ENCODE measurements at places on chromosomes 6 and 20.
A peak's percentile ranks its signal among the peaks of the same experiment; 100 is the strongest.

DNA sequence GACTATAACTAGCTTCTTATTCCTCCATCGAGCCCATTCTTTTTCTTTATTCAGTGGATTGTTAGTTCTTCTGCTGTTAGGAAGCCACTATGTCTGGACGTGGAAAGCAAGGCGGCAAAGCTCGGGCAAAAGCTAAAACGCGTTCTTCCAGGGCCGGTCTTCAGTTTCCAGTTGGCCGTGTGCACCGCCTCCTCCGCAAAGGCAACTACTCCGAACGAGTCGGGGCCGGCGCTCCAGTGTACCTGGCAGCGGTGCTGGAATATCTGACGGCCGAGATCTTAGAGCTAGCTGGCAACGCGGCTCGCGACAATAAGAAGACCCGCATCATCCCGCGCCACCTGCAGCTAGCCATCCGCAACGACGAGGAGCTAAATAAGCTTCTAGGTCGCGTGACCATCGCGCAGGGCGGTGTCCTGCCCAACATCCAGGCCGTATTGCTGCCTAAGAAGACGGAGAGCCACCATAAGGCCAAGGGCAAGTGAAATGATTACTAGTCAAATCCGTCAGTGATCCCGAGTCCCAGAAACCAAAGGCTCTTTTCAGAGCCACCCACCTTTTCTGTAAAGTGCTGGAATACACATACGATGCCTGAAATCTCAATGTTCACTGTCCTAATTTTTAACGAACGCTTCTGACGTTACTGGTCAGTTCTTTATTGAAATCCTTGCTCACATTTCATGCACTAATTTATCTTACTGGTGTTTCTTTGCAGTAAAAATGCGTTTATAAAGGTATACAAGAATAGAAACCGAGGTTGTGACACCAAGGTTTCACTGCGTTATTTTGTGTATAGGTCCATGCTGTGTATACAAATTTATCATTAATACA, 129.9 kb downstream of the HFE start:
- peak; percentile 75 for DNase-seq

- DNase-seq: no peak
These were observed 508.4 kb upstream of the SULF2 start for GRCh38 chr20:48293671-48294070.

DNA sequence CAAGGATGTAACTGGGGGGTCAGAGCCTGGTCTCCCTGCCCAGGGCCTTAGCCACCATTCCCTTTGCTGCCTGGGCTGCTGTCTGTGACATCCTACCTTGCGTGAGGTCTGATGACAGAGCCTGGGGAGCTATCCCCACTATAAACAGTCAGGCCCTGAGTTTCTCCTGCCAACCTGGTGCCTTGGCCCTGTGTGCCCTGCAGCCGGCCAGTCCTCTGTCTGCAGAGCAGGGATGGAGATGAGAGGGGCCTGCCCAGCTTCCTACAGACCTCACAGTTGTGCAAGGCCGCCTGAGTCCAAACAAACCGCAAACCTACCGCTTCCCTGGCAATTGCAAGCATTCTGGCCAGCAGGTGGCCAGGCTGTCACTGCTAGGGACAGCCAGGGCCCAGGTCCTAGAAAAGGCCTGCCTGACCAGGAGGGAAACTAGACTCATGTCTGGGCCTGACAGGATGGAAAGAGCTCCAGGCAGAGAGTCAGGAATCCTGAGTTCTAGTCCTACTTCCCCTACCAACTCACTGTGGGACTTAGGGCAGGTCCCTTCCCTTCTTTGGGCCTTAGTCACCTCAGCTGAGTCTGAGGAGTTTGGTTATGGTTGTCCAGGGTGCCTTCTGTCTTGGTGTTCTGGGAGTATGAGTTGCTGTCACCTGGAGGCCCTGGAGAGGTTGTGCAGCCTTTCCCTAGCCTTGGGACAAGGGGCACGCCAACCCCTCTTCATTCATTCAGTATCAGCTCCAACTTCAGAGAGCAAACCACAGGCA, 86.2 kb downstream of the VEGFA start:
- DNase-seq: no peak

GRCh38 chr6:34041385-34041784, 104.5 kb downstream of the GRM4 start:
- no peak for DNase-seq

DNA sequence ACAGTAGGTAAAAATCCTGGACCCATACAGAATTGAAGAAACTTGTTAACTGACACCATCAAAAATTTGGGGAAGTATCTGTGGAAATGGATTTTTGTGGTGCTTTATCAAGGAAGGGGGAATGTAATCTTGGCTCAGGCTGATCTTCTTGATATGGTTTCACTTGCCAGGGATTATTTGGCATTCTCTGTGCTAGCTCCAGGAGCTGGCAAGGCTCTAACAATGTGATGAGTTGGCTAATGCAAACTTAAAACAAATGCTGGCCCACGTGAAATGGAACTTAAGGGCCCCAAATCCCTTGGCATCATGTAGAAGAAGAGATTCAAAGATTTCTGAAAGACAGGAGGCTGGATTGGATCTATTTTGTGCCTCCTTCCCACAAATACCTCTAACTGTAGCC, 13.1 kb downstream of the KCNS1 start:
- no peak for DNase-seq

DNA sequence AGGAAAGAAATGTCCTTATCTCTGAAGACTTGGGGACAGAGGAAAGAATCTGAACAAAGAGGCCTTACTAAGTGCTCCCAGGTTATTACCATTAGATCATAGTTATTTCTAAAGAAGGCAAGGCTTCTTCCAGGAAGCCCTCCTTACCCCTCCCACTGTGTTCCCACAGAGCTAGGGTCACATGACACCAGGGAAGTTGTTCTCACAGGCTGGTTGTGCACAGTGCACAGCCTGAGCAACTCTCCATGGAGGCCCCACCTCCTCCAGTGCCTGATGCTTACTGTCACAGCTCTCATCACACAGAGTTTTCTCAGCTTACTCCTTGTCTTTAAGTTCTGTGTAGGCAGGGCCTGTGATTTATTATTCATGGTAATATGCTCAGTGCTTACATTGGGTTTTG, 68.9 kb upstream of the SCGN start:
- no peak for DNase-seq

DNA sequence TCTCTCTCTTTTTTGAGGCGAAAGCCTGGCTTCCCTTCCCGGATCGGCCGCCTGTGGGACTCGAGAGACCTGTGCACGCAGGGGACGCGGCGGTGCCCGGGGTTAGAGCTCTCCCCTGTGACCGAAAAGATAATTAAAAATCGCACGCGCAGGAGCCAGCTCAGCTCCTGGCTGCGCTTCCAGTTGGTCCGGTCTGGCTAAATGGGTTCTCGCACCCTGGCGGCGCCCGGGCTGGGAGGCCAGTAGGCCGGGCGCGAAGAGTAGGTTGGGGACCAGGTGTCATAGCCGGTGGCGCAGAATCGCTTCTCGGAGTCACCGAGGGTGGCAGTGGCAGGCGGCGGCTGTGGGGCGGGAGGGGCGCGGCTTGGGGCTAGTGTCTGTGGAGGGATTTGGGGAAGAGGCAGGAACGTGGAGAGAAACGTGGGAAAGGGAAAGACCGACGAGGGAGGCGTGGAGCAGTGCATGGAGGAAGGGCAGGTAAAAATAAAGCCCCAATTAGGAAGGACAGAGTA, 41.9 kb upstream of the SUPT3H start:
- DNase-seq: no peak

DNA sequence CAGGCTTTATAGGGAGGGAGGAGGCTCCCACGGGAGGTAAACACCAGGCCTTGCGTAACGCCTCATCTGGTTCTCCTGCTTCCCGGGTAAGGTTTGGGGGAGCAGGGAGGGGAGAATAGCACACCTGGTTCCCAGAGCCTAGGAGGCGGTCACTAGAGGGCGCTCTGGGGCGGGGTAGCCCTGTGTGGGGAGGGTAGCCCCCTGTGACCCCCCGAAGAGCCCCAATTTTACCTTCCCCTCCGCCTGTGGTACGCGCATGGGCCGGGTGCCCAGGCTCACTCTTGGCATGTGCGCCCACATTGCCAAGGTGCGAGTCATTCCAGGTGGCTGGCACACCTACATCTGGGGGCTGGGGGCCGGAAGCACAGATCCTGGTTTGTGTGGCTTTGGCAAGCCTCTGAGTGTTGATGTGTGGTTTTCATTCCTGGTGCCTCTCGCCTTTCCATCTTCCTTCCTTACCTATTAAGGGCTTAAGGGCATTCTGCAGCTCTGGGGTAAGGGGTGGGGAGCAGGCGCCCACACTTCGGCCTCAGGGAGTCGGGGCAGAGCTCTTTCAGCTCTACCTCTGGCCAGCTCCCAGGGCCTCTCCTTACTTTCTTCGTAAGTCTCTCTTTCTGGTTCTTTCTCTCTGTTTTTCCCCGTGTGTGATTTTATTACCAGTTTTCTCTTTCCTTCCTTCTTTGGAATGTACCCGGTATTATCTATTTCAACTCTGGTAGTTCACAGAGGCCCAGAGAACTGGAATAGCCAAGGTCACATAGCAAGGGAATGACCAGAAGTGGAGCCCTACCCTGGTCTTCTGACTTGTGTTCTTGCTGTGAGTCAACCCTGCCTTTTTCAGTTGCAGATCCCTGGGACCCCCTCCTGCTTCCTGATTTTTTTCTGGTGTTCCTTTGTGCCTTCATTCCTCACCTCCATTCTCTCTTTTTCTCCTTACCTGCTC, 492 bp upstream of the RNF39 start:
- DNase-seq: no peak

GRCh38 chr6:2782825-2783187, 17.6 kb downstream of the WRNIP1 start:
- no peak for DNase-seq

DNA sequence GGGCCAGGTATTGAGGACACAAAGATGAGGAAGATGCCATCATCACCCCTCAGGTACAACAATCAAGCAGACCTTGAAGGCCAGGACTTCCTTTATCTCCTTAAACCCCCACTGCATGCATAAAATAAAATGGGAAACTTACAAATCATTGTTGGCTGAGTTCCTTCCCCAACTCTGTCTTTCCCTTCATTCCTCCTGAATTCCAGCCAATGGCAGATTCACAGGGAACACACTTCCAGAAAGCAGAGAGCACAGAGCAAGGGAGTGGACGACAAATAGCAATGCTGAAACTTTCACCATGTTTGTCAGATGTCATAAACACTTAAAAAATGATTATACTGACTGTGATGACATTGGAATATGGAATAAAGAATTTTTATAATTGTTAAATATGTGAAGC, 37.3 kb upstream of the NXT1 start:
- no peak for DNase-seq

GRCh38 chr20:50995506-50995905, 27.4 kb downstream of the KCNG1 start:
- no peak for DNase-seq

- DNase-seq: no peak
These were observed 855.5 kb upstream of the MAP3K7 start for GRCh38 chr6:91442342-91442741.

DNA sequence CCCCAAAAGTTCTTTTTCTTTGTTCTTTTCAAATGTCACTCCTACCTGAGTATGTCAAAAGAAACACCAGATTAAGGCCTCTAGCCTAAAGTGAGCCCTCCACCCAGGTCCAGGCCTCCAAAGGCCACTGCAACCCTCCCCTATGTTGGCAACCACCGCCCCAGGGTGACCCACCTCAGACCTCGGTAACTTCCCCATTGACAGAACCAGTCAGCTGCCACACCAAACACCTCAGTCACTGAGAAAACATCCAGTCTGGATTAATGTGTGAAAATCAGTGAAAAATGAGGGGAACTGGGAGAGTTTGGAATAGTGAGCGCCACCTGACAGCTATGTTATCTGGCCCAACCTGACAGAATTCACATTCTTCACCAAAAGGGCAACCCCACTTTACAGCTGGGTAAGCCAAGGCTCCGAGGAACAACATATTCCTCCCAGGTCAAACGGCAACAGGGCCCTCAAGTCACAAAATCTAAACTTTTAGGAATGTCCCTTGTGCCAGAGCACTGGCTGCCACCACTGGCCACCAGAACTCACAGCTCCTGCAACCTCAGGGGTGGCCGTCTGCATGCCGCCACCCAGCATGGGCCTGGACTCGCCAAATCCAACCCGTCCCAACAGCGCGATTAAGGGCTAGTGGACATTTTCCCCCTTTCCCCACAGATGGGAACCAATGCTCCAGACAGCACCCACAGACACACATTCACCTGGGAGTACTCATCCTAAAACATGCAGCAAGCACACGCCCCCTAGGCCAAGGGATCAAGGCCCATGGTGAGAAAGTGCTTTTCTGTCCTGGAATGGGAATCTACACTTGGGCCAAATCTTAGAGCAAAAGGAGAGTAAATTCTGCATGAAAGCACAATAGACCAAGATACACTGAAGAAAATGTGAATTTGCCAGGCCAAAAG, 4.8 kb downstream of the TAF4 start:
- DNase-seq: no peak

DNA sequence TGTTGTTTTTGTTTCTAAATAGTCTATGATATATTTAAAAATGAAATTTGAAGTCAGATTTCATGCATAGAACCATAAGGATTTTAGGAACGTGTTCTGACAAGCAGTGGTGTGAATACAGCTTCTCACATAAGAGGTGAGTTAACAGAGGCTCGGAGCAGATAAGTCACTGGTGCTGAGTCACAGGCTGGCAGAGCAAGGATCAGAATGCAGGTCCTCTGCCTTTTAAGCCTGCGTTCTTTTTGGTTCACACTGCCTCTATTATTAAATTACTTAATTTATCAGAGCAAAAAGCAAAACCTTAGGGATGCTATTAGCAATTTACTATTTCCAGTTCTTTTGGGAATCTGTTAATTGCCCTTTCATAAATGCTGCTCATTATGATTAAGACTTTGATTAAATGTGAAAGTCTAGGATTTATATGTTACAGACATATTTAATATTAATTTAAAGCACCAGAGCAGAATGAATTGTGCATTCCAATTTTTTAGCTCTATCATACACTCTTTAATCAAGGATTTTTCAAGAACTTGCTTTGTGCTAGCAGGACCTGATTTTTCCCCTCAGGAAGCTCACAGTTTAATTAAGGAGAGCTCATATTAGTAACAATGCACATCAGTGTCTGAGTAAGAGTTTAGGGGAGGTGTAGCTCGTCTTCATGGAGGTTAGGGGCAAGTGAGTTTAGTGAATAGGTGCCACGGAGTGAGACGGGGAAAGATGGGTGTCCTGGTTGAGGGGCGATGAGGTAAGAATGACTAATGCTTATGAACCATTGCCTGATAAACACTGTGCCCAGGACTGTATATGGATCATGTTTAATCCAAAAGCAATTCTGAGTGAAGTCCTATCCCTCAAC, 212.7 kb upstream of the AGPAT4 start:
- DNase-seq: no peak

DNA sequence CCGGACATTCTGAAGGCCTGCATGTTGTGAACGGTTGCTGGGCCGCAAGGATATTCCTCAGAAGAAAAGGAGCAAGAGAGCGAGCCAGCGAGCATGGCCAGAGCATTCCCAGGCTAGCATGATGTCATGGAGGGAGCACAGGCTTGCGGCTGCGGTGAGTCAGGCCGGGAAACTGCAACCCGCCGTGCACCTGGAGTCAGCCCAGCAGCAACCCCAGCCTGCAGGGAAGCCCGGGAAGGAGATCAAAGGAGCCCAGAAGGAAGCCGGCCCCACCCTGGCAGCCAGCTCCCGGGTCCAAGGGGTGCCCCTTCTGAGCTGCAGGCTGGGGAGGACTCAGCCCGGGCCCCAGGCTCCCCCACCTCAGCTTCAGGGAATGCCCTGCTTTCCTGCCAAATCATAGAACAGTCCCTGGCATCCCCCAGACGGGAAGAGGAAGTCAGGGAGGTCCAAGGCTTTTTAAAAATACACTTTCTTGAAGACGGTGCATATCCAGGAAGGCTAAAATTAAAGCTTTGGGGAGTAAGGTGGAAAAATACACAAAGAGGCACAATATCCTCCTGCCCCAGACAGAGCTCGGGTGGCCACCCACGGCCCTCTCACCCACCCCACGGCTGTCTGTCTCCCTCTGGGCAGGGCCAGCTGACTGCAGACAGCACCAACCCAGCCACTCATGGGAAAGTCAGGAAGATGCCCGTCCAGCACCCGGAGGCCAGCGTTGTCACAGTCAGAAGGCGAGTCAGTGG, 53.7 kb downstream of the BMP7 start:
- no peak for DNase-seq
